Activated T-cell treated with anti-CD3 and anti-CD28 coated beads, Interleukin-2, amount 50 U/mL, for 24 hours (primary cell): ENCODE measurements at places on chromosomes 4 and X.

DNA sequence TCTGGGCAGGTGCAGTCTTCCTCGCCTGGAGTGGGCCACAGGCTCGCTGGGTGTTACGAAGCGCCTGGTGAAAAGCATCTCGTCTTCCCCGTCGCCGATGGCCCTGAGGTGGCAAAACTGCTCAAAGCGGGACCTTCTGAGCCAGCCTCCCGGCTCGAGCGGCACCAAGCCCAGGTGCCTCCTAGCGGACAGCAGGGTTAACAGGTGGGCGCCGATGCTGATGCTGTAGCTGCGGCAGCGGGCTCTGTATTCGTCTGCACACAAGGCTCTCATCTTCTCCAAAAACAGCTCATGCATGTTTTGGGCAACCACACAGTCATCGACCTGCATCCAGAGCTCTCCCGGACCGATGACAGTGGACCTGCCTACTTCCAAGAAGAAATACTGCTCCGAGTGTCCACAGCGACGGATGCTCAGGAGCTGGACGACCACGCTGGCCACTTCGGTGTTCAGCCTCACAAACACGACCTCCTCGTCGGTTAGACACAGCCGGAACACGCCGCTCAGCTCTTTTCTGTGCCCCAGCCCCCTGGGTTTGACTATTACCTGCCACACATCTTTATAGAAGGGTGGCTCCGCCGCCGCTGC is 1.2 kb downstream of the IRS4 start:
- no peak for DNase-seq

- DNase-seq: no peak
These were observed 25.9 kb downstream of the SMIM31 start for GRCh38 chr4:164779811-164780216.

DNA sequence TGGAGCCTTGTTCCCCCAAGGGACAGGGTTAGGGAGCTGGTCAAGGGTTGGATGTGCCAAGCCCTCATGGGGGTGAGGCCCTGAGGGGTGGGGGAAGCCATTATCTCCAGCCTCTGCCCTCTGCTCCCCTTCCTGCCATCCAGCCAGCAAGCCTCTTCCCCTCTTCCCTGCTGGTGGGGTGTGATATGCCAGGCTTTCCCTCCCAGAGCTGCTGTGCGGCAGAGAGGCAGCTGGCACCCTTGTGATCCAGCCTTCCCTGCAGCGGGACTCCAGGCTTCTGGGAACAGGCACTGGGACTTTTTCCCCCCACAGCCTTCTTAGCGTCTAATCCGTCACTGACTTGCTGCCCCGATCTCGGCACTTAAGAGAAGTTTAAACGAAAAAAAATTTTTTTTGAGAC is 6.3 kb downstream of the SSR4 start:
- DNase-seq: no peak

- no peak for DNase-seq
These were observed 134.5 kb downstream of the MGST2 start for GRCh38 chr4:139800082-139800481.

GRCh38 chrX:154487518-154488290 is 1.3 kb upstream of the UBL4A start:
- DNase-seq: no peak

DNA sequence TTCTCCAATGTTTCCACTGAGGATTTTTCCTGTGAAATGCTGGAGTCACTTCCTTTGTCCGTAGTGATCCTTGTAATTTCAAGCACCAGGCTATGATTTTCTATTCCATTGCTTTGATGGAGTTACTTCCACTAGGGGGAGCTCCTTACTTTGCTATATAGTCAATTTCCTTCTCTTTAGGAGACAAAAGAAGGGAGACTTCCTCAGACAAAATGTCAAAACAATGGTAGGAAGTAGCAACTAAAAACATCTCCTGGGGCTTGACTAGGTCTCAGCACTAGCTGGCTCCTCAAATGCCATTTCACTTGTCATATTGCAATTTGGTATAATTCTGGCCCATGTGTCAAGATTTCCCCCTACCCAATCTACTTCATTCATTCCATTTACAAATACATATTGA is 24.1 kb downstream of the ZCCHC12 start:
- DNase-seq: no peak

GRCh38 chr4:27176881-27177280 is 316.2 kb downstream of the STIM2 start:
- no peak for DNase-seq

DNA sequence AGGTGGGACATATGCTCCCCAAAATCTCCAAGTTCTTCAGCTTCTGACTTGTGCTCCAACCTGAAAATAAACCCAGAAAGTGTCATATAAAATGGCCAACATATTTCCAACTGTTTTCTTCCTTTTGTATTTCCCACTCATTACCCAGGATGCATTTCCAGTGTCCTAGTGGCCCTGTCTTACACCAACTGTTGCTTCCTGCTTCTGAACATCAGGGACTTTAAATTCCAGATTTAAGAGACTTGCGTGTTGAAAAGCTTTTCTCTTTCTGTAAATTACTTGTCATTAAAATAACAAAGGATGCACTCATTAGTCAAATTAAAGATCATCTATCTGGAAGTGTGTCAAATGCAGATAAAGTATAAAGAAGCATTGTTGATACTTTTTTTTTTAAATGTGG is 19.9 kb downstream of the MID1 start:
- no peak for DNase-seq

DNA sequence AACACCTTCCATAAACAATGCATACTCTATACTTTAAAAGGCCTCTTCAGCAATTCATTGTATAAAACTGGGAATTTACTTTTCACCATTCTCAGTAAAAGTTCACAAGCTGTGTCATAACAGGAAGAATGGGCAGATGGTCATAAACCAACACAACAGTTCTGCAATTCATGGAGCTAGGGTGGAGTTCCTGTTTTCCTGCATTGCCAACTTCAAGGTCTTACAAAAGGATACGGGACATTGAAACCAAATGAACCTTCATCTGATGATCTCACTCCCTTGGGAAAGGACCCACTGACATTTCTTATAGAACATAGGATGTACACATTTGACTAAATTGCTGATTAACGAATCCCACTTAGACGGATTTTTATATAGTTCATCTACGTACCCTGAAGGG is 4.1 kb downstream of the KDR start:
- no peak for DNase-seq

DNA sequence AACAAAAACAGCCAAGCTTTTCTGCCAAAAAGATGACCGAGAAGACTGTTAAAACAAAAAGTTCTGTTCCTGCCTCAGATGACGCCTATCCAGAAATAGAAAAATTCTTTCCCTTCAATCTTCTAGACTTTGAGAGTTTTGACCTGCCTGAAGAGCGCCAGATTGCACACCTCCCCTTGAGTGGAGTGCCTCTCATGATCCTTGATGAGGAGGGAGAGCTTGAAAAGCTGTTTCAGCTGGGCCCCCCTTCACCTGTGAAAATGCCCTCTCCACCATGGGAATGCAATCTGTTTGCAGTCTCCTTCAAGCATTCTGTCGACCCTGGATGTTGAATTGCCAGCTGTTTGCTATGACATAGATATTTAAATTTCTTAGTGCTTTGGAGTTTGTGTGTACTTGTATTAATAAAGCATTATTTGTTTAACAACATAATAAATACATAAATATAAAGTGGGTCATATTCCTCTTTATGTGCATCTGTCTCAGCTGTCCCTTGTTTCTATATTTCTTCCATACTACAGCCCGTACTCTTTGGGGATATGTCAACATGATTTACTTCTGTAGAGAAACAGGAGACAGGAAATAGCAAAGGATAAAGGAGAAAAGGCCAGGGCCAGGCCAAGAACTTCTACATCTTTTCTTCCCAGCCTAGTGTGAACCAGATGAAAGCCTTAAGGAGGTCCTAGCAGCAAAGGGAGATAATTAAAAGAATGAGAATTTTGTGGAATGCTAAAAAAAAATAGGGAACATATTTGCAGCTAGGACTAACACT is 667 bp downstream of the PTTG2 start:
- no peak for DNase-seq

DNA sequence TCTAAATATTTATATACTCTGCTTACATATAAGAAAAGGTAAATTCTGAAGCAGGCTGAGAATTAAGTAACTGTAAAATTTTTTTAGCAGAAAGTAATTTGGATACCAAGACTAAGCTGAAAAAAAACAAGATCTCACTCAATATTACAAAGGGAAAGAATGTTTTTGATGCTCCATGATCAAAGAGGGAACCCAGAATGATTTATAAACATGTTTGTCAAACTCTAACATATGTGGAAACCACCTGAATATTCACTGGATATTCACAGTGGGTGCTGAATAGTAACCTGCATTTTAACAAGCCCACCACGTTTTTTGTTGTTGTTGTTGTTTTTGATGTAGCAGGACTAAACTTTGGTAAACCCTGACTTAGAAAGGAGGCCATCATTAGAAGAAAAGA is 324.9 kb upstream of the GATB start:
- DNase-seq: no peak

- no peak for DNase-seq
These were observed 1.3 kb upstream of the ADH7 start for GRCh38 chr4:99436462-99436861.

DNA sequence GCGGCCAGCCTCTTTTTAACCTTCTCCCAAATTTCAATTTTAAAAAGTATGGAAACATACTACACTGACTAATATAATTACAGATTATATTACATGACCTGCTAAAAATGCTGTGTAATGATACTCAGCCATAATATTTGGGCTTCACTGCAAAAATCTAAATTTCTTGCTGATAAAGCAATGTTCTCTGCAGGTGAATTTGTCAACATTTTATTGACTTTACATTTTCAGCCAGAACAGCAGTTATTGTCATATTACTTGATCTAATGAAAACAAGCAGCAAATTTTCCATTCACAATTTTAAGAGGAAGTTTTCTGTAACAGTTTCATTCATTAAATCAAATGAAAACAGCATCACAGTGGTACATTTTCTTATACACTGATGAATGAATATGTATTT is 91.1 kb downstream of the FRYL start:
- no peak for DNase-seq

DNA sequence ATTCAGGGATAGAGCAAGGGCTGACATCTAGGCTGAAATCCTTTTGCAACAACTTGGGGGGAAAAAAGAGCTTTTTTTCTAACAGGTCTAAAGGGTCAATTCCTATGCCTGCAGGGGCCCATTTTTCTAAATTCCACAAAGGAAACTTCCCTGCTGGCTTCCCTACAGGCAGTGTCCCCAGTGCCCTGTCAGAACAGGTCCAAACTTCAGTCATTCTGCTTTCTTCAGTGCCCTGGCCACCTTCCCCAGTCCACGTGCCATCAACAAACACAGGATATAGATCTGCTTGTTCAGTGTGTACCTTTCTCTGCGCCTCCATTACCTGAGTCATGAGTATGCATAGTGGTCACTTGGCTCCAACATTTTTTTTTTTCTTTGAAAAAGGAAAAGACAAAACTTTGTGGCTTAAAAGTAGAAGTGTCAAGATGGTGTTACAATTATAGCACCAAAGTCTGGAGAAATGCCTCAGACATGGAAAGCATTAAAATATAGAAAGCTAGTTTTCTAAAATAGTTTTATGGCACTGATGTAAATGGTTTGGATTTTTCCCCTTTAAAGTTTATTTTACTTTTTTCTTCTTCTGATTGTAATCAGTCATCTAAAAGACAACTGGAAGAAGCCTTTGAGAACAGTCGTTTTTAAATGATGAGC is 84.0 kb upstream of the JADE1 start:
- DNase-seq: no peak

DNA sequence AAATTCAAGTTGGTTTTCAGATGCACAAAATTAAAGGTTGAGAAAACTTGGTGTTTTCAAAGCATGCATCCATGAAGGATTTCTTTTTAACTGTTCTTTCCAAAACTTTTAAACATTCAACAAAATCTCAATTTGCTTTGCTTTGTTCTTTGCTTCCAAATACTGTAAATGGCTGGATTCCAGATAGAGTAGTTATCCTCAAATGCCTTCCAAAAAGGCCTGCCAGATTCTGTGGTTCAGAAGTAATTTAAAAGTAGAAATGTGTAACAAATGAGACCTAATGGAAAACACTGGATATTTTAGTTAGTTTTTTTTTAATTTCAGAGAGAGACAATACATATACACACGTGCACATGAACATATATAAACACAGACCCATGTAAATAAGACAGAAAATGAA is 97.3 kb downstream of the NR3C2 start:
- DNase-seq: no peak

DNA sequence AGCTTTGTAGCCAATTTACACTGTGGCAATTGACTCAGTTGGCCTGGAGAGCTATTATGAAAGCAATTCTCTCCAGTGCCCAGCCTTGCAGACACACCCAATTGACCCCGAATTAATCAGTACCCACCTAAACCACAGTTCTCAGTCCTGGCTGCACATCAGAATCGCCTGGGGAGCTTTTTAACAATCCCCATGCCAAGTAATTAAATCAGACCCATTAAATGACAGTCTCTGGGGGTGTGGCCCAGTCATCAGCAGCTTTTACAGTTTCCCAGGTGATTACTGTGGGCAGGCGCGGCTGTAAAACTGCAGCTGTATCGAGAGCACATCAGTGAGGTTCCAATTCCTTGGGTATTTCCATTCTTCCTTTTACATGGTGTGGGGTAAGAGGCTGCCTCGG is 460.9 kb upstream of the FAT1 start:
- DNase-seq: no peak

GRCh38 chr4:15197005-15197404 is 194.7 kb downstream of the CPEB2 start:
- DNase-seq: no peak

DNA sequence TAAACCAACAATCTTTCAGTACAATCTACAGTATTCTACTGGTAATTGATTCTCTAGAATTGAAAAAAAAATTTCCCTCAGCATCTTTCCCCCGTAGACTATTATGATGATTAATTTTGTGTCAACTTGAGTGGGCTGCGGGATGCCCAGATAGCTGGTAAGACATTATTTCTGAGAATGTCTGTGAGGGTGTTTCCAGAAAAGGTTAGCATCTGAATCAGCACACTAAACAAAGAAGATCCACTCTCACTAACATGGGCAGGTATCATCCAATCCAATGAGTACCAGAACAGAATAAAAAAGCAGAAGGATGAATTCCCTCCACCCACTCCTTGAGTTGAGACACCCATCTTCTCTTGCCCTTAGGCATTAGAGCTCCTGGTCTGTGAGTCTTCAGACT is 186.1 kb upstream of the MAB21L2 start:
- DNase-seq: no peak

- no peak for DNase-seq
These were observed 14.9 kb downstream of the DHRSX start for GRCh38 chrX:2485789-2486345.

DNA sequence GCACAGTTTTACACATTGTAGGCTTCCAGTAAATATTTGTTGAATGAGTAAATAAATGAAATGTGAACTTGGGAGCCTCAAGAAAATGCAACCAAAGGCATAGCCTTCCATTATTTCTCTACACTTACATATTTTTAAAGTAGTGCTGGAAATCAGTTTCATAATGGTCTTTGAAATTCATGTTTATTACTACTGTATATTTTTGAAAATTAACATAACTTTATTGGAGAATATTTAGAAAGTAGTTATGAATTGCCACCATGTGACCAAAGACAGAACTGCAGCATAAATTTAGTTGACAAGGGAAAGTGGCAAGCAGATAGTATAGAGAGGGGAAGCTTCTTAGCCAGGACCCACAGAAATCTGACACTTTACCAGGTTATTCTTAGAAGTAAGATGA is 6.4 kb downstream of the TCEAL8 start:
- DNase-seq: no peak

GRCh38 chr4:185638093-185638492 is 102.8 kb upstream of the PDLIM3 start:
- no peak for DNase-seq
